ENCODE measurements at places on chromosomes 1 and 21.

DNA sequence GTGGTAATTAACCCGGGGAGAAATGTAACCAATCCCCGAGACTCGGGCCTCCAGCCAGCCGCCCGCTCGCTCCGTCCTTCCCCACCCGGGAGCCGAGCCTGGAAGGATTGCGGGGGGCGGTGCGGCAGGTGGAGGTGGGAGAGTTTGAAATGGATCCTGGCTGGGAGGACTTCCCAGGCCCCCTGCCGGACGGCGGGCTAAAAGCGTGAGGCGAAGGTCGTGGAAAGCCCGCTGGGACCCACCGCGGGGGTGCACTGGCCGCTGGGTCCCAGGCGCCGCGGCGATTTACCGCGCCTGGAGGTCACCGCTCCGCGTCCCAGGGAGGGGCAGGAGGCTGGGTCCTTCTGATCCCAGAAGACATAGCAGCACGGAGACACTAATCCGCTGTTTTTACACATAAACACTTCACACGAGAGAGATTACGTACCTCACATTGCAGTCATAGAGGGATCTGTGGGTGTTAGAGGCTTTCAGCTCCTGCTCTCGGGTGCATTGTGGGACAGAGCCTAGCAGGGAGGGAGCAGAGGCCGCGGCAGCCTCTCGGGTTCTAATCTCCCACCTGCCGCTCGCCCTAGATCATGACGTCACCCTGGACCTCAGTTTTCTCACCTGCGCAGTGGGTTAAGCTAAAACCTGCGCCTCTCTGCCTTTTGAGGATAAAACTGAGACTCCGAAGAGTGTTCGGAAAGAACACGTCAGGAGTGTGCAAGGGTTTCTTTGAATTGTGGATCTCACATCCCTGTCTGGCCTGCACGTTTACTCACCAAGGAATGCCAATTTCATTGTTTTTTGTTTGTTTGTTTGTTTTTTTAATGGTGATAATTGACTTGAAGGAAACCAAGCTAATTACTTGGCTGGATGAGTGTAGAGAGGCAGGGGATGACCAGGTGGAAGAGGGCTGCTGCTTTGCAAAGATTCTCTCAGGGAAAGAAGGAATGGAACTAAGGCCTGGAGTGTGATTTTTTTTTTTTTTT is 17.1 kb upstream of the TMEM9 start:
- DNase-seq: no peak

GRCh38 chr1:156493154-156493631 is 7.4 kb downstream of the MEF2D start:
- DNase-seq: no peak

- DNase-seq: peak; percentile 67
These were observed 995 bp downstream of the ID3 start for GRCh38 chr1:23558140-23558871.

- DNase-seq: peak; percentile 9
These were observed 61.4 kb upstream of the LRRN2 start for GRCh38 chr1:204746838-204747442.

DNA sequence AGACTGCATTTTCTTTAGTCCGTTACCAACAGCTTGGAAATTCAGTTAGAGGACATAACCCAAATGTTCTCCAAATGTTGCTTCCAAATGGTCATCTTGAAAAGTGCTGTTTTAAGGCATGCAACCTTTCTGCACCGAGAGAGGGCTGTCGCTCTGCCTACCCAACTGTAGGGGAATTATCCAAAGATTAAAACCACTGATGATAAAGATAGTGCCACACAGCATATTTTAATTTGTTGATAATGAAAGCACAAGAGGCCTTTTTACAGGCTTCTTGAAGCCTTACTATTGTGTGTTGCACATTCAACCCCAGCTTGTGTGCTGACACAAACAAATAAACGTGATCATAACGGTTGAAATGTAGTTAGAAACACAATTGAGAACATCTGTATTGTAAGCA is 121.5 kb downstream of the LMO4 start:
- DNase-seq: no peak

- DNase-seq: no peak
These were observed 19.9 kb downstream of the NPL start for GRCh38 chr1:182809414-182809957.

DNA sequence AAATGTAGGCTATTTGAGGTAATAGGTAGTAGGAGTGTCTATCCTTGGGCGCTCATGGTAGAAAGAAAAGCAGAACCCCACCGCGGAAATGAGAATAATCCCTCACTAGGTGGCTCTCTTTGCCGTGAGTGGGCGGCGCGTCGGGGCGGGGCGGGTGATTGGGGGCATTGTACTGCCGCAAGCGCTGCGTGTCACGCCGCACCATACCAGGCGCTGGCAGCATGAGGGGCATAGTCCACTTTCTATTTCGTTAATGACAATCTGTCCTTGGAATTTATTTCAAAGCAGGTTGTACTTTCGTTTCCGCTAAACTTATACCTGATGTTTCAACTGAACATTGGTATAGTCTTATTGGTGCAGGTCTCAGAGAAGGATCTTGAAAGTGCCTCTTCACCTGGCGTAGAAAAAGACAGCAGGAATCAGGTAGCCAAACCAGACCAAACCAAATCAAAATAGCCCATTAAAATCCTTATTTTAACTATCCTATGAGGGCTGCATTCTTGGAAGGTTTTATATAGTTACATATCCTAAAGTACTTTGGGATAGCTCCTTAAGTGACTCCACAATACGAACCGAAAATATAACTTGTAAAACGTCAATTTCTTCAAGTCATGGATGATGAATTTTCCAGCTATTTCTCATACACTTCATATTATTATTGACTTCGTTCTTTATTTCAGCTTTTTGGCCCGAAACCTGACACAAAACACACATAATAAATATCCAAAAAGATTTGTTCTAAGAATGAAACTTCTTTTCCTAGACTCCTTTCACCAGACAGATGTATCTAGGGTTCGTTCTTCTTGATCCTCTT is 1.9 kb upstream of the SMG7 start:
- DNase-seq: peak; percentile 53

DNA sequence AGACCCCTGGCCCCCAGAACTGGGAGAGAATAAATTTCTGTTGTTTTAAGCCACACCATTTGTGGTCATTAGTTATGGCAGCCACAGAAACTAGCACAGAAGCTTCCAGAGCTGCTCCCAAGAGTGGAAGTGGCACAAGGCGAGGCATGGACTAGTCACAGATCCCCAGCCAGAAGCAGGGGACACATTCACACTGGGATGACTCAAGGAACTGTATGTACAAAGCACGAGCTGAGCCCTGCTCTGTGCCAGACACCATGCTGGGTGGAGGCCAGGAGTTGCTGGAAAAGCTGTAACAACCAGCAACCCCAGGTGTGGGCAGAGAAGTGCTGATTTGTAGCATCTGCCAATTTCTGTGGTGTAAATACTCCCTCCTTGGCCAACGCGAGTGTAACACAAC is 55.6 kb downstream of the TCP10L start:
- DNase-seq: no peak

GRCh38 chr1:2086446-2087078 is 36.4 kb downstream of the PRKCZ start:
- DNase-seq: no peak

DNA sequence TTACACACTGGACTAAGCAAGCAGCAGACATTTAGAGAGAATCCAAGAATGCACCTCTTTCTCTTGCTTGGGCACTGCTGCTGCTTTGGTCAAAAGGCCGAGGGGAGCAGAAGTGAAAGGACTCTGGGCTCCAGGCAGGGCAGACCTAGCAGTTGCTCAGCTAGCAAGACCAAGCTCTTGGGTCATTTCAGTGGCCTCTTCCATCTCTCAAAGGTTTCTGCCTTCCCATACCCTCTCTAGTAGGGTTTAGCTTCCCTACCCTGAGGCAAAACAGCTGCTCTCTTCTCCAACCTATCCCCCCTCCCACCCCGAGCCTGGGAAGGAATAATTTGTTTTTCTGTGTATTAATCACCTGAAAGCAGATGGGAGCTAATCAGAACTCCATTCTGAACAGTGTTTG is 25.8 kb downstream of the TFAP2E start:
- DNase-seq: no peak

DNA sequence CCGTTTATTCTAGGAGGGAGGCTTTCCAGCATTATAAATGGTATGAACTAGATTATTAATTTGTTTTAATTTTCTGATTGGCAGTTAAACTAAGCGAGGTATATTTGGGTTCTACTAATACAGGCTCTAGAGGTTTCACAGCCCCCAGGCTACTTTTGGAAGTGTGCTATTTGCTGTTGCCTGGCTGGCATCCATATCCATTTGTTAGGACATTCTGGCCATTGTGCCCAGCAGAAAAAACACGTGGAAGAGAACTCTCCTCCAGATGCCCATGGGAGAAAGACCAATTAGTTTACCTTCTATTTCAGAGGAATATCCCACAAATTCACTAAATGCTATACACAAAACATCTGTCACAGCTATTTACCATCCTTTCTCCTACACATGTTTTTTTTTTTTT is 29.3 kb downstream of the MACO1 start:
- peak; percentile 68 for DNase-seq

DNA sequence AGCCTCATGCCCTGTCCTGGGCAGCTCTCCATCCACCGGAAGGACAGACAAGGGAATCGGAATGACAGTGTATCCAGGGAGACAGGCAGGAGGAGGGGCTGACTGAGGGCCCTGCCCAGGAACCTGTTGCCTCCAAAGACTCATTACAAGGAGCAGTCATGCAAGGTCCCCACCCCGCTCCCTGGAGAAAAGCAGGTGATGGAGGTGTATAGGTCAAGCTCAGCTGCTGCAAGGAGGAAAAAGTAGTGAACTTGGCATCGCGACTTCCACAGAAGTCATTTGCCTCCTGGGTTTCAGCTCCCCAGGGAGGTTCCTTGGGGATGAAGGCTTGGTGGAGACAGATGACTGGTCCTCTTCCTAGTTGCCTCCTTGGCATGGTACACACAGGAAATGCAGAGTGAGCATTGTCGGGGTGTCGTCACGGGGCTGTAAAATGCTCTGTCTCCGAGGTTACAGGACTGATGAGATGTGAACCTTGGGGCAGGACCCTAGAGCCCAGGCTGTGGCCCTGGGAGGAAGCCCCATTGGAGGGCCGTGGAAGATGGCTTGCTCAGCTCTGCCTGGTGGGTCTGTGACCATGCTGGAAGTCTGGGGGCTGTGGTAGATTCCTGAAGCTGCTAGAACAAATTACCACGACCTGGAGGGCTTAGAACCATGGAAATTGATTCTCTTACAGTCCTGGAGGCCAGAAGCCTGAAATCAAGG is 219.6 kb upstream of the C1orf174 start:
- no peak for DNase-seq

DNA sequence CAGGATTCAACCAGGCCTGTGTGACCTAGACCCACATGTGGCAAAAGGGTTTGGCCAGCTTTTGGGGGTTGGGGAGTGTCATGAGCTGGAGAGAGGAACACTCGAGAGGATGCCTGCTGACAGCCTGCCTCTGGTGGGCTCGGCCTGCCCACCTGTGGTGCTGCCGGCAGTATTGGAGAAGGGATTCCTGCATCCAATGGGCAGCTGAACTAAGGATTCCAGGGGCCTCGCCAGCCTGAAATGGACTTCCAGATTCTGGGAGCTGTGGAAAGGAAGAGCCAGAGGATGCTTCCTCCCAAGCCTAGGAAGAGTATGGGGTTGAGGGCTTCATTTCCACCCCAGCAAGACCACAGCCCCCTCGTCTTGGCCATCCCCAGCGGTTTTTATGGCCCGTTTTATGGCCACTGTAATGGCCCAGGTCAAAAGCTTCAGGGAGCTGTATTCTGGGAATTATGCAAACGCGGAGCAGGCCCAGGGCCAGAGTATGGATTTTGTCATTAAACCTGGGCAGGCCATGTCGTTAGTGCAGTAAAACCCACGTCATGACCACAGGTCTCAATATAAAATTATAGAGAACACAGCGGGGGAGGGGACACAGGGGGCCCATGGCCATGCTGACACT is 63.6 kb downstream of the TMEM53 start:
- no peak for DNase-seq

GRCh38 chr21:40759061-40759460 is 87.9 kb downstream of the DSCAM start:
- no peak for DNase-seq

DNA sequence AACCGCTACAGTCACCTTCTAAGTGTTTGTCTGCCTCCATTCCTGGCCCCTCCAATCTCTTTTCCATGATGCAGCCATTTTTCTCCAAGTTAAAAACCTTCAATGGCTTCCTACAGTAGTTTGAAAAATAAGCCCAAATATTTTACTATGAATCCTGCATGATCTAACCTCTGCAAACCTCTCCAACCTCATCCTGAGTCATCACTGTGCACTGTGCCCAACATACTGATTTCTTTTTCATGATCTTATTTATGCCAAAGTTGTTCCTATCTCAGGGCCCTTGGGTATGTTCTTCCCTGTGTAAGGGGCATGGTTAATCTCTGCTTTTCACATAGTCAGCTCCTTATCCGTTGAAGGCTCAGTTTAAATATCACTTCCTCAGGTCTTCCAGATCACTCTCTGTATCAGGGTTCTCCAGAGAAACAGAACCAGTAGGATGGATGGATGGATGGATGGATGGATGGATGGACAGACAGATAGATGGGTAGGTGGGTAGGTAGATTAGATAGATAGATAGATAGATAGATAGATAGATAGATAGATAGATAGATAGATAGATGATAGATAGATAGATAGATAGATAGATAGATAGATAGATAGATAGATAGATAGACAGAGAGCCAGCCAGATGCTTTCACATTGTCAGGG is 18.1 kb upstream of the PTPN14 start:
- DNase-seq: no peak

DNA sequence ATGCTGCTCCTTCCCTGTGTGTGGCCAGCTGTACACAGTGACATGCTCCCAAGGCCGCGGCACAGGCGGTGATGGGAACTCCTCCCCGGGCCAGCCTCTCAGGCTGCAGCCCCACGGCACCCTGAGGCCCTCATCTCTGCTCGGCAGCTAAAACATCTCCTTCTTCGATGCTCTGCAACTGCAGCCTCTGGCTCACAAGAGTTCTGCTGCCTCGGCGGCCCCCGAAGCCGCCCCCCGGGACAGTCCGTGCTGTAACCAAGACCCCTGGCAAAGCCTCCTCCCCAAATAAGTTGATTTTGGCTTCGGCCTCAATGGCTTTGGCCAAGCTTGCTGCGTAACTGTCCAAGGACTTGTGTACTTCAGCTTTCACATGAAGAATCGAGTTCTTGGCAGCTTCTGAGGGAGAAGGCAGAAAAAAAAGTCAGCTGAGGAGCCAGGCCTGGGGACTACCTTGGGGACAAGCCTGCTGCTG is 51.3 kb downstream of the GPR161 start:
- DNase-seq: no peak

- no peak for DNase-seq
These were observed 60.3 kb downstream of the PGBD5 start for GRCh38 chr1:230365723-230366307.

DNA sequence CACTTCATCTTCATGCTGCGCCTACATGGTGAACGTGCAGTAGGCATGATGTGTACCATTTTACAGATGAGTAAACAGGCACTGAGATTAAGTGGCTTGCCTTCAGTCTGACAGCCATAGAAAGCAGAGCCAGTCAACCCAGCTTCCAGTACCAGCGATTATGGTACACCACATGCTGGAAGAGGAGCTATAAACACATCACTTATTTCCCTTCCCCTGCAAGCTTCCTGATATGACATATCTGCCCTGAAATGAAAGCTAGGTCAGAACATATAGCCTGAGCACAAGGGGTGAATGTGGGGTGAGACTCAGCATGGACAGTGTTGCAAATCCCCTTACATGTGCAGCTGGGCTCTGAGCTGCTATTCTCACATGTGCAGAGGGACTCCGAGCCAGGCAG is 33.8 kb upstream of the IL20 start:
- no peak for DNase-seq

- no peak for DNase-seq
These were observed 124.9 kb upstream of the IFFO2 start for GRCh38 chr1:19081218-19081893.

GRCh38 chr1:36638268-36638667 is 155.6 kb upstream of the CSF3R start:
- DNase-seq: no peak

GRCh38 chr1:201085902-201086735 is 26.1 kb downstream of the CACNA1S start:
- DNase-seq: no peak

All from DMS 273 treated with DMSO at 0.1 percent for 48 hours (cell line).